Hematopoietic multipotent progenitor cell treated with erythropoietin and hydrocortisone succinate and interleukin-3 and kit ligand, for 4 days (in vitro differentiated cells): ENCODE measurements at places on chromosomes 7 and 10.

- DNase-seq: no peak
Observed at GRCh38 chr10:47008769-47009168, 97.5 kb downstream of the PTPN20 start.

- no peak for DNase-seq
Observed at GRCh38 chr10:62323751-62324150, 50.4 kb upstream of the ZNF365 start.

GRCh38 chr7:135129579-135129978, 18.3 kb upstream of the TMEM140 start:
- DNase-seq: no peak

- no peak for DNase-seq
Observed at GRCh38 chr10:4519658-4520402, 306.2 kb upstream of the AKR1E2 start.

DNA sequence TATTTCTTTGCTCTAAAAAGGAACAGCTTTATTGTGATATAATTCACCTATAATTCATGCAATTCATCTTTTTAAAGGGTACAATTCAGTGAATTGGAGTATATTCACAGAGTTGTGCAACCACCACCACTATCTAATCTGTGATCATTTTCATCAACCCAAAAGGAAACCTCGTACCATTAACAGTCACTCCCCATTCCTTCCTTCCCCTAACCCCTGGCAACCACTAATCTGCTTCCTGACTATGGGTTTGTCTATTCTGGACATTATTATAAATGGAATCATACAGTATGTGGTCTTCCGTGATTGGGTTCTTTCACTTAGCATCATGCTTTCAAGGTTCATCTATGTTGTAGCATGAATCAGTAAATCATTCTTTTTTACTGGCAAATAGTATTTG, 52.3 kb downstream of the MKI67 start:
- DNase-seq: peak; percentile 69

DNA sequence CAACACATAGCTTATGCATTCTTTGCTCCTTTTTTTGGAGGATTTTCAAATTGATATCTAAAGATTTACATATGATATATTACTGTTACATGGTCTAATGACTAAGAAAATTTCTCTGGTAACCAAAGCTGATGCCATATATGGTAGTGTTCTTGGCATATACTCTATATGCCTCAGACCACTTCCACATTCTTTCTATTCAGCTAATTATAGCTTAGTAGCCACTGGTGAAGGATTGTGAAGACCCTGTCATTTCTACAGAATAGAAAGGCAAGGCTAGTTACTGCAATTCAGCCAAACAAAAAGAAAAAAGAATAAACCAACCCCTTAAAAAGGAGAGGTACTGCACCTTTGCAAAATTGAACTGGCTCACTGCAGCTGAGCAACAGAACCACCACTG, 3.7 kb downstream of the PURB start:
- peak; percentile 70 for DNase-seq

GRCh38 chr7:28908775-28909174, 49.4 kb downstream of the TRIL start:
- DNase-seq: no peak

- DNase-seq: peak; percentile 93
Observed at GRCh38 chr10:70363971-70364771, 18.3 kb downstream of the LRRC20 start.

GRCh38 chr7:154748089-154748786, 254.7 kb downstream of the PAXIP1 start:
- DNase-seq: no peak
